T-helper 17 cell (primary cell): ENCODE measurements at places on chromosomes 5 and 9.

GRCh38 chr5:132053483-132053882 lies 7.0 kb upstream of the IL3 start:
- no peak for DNase-seq

- no peak for DNase-seq
Observed at GRCh38 chr5:93331863-93332262, 249.2 kb downstream of the NR2F1-AS1 start.

GRCh38 chr5:14463629-14464028 lies 118.0 kb upstream of the OTULINL start:
- DNase-seq = no peak

DNA sequence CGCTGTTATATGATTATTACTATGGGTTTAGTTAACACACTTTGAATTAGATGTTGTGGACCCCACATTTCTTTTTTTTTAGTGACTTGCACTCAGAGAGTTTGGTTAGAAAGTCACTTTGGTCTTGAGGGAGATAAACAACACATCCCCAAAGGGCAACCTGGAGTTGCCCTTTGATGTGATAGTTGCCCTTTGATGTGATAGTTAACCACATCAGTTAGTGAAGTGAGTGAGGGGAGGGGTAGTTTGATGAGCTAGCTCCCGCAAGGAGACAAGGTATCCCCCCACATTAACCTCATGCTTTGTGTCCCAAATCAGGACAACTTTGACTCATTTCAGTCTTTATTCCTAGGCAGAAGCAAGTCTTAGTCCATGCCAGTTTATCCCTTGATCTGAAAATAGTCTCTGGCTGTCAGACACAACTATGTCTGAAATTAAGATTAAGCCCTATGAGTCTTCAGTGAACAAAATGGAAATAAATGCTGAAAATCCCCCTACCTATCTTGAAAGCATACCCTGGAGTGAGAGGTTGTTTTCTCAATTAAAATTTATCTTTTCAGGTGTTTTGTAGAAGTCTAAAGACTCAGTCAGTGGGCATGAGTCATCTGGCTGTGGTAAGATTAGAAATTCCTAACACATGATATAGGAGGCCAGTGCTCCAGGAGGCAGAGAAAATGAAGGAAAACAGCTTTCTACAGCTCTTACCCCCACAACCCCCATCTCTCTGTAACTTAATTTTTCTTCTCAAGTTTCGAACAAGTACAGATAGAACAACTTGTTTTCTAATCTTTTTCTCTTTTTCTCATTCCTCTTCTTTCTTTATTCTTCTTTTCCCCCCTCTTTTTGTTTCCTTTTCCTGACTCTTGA lies 208.9 kb upstream of the DMRTA1 start:
- no peak for DNase-seq

DNA sequence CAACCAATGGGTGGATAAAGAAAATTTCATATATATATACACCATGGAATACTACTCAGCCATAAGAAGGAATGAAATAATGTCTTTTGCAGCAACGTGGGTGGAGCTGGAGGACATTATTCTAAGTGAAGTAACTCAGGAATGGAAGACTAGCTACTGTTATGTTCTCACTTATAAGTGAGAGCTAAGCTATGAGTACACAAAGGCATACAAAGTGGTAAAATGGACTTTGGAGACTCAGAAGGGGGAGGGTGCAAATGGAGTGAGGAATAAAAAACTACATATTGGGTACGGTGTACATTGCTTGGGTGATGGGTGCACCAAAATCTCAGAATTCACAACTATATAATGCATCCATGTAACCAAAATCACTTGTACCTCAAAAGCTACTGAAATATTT lies 67.2 kb upstream of the RUSC2 start:
- DNase-seq = no peak

GRCh38 chr9:72597181-72597517 lies 75.7 kb downstream of the TMC1 start:
- DNase-seq = no peak

- no peak for DNase-seq
Observed at GRCh38 chr5:161851691-161852299, 3.9 kb downstream of the GABRA1 start.

DNA sequence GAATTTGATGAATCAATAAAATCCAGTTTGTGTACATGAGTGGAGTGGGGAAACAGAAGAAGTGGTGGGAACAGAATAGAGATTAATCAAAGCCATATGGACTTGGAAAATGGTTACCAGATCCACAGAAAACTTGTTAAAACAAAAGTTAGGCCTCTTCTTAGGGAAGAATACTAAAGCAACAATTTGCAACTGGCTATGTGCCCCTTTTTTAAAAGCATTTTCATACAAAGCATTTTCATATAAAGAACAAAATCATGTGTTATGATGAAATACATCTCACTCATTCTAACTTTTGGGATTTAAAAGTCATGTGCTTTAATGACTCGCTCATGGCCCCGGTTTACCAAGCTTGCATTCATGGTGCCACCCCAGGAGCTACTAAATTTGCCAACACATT lies 276.9 kb downstream of the EFNA5 start:
- DNase-seq = no peak

GRCh38 chr5:170917113-170917512 lies 55.3 kb downstream of the RANBP17 start:
- no peak for DNase-seq

GRCh38 chr5:2109566-2109965 lies 226.8 kb upstream of the IRX4 start:
- no peak for DNase-seq
